ENCODE measurements at places on chromosomes 12 and 14. TPM values are rescaled to one million over a fixed set of nuclear protein-coding genes. Genes with fewer than 3 reads are reported as not detected.

DNA sequence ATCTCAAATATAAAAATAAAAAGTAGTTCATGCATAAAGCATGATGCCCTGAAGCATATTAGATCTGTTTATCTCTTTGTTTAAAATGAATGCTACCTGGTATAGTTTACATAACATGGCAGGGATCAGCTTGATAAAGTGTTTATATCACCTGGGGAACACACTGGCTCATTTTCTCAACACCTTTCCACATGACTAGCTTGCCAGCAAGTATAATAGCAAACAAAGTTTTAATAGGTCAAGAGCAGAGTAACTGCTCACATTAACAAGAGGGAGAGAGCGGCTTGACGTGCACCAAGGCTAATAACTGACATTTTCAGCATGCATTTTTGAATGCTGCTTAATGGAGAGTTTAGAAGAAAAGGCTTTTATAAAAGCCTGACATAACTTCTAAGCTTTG lies 246.4 kb downstream of the EGLN3 start:
- no peak for DNase-seq

DNA sequence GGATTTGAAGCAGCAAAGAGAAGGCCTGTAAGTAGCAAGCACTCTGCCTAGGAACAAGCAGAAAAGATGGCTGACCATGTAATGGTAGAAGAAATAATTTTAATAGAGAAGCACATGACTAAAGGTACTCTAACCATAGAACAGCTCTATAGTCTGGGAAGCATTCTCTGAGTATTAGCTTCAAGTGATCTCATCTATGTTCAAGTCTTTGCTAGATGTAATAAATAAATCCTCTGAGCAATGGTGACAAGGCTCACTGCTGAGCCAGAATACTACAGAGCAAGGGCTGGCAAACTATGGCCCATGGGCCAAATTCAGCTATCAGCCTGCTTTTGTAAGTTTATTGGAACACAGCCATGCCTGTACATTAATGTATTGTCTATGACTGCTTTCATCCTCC lies 84.8 kb downstream of the PEBP1 start:
- DNase-seq = no peak

GRCh38 chr14:83372271-83372670 lies 1838.6 kb upstream of the SEL1L start:
- DNase-seq = no peak

GRCh38 chr12:131965073-131965472 lies 15.3 kb downstream of the EP400 start:
- DNase-seq = no peak

GRCh38 chr14:76019676-76020075 lies 34.1 kb downstream of the IFT43 start:
- no peak for DNase-seq

- DNase-seq = no peak
These were observed 39.6 kb downstream of the BICD1 start for GRCh38 chr12:32146074-32146873.

- no peak for DNase-seq
These were observed 457.2 kb downstream of the AEBP2 start for GRCh38 chr12:19896534-19896933.

DNA sequence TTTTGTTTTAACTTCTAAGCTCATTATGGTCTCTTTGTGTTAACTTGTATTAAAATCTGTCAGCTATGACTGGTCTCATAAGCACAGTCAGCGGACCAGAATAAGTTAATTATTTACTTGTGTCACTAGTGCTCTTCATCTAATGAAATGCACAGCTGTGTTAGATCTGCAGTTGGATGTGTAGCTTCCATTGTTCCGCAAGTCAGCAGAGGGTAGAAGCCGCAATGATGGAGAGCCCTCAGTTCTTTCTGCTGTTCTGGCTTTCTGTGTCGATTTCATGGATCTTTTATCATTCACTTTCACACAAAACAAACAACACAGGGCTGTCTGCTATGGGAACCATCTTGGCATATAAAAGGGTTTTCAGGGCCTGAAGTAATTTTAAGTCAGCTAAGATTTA lies 89.3 kb upstream of the RFX4 start:
- DNase-seq = no peak

DNA sequence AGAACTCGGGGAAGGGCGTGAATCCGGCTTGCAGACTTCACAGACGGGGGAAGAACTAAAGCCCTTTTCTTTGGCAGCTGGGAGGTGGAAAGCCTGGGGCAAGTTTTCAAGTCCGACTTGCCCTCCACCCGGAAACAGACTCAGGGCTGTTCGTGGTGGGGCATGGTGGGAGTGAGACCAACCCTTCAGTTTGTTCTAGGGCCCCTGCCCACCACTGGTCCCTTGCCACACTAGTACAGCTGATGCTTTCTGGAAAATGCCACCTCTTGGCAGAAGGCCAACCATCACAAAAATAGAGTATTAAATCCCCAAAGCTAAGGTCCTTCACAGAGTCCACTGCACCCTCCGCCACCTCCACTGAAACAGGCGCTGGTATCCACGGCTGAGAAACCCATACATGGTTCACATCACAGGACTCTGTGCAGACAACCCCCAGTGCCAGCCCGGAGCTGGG lies 50.4 kb upstream of the DDX11 start:
- DNase-seq = no peak

DNA sequence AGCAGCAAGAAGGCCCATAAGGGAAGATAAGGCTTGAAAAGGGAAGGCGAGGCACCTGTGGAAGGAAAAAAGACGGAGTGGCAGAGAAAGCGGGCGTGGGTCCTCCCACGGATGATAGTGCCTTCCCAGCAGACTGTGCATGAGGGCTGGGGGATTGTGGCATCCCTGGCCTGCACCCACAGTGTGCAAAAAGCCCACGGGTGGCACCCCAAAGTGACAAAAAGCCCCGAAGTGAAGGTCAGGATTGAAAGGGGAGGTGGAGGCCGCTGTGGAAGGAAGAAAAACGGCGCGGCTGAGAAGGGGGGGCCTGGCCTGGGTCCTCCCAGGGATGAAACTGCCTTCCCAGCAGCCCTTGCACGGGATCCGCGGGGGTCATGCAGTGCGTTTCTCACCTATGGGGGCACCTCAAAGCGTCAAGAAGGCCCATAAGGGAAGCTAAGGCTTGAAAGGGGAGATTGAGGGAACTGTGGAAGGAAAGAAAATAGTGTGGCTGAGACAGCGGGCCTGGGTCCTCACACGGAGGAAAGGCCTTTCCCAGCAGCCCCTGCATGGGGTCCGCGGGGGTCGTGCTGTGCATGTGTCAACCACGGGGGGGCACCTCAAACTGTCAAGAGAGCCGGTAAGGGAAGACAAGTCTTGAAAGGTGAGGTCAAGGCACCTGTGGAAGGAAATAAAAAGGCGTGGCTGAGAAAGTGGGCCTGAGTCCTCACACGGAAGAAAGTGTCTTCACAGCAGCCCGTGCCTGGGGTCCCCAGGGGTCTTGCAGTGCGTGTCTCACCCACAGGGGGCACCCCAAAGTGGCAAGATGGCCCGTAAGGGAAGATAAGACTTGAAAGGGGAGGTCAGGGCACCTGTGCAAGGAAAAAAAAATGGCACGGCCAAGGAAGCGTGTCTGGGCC lies 274.1 kb downstream of the ALG10 start:
- DNase-seq = no peak

DNA sequence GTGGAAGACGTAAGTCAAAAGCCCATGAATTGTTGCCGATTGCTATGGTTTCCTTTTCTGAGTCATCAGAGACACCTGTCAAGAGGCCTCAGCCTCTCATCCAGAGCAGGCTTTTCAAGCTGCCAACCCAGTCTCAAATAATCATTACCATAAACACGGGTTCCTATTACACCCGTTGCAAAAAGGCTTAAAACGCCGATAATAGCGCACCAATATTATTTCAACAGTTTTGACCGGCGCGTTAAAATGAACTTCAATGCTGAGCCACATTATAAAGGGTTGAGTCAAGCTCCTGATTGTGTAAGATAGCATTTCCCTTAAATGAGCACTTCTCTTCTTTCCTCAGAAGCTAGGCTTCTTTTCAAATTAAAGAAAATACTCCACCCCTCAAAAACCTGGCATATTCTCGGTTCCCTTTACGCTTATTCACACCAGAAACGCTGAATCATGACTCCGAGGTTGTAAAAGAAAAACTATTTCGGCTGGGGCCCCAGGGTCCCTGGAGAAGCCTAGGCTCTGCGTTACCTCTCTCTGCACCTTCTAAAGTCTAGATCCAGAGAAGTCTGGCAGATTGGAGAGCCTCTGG lies 1.4 kb downstream of the TMTC1 start:
- peak; percentile 61 for DNase-seq

DNA sequence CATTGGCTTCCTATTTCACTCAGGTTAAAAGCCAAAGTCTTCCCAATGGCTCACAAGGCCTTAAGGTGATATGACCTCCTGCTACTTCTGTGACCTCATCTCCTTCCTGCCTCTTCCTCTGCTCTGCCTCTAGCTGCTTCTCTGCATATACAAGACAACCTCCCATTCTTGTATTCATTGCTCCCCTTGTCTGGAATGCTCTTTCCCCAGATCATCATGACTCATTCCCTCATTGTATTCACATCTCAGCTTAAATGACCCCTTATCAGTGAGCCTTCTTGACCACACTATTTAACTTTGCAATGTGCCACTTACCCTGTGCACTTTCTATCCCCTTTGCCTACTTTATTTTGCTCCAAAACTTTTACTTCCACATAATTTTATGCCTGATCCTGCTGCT lies 90.2 kb downstream of the PPP1R12A start:
- no peak for DNase-seq

DNA sequence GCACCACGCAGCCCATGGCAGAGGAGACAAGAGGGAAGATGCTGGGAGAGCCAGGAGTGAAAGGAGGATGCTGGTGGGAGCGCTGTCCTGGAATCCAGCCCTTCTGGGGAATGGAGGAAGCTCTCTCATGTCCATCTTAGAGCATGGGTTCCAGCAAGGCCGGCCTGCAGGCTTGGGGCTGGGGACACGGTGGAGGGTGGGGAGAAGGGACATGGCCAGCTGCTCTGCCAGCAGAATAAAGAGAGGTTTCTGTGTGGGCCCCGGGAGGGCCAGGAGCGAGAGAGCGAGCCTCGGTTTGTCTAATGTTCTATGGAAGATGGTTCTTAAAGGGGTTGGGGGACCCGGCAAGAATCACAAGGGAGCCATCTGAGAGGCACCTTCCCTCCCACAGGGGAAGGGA lies 60.2 kb downstream of the RIMBP2 start:
- DNase-seq = no peak

GRCh38 chr12:116631619-116632018 lies 72.4 kb downstream of the MAP1LC3B2 start:
- DNase-seq = no peak

DNA sequence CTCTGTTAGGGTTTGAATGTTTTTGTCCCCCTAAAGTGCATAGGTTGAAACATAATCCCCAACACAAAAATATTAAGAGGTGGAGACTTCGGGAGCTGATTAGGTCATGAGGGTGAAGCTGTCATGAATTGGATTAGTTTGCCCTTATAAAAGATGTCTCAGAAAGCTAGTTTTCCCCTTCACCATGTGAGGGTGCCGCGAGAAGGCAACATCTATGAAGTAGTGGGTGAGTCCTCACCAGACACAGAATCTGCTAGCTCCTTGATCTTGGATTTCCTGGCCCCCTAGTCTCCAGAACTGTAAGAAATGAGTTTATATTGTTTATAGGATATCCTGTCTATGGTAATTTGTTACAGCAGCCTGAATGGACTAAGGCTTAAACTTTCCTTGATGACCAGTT lies 301.5 kb upstream of the ATP2B1 start:
- no peak for DNase-seq

DNA sequence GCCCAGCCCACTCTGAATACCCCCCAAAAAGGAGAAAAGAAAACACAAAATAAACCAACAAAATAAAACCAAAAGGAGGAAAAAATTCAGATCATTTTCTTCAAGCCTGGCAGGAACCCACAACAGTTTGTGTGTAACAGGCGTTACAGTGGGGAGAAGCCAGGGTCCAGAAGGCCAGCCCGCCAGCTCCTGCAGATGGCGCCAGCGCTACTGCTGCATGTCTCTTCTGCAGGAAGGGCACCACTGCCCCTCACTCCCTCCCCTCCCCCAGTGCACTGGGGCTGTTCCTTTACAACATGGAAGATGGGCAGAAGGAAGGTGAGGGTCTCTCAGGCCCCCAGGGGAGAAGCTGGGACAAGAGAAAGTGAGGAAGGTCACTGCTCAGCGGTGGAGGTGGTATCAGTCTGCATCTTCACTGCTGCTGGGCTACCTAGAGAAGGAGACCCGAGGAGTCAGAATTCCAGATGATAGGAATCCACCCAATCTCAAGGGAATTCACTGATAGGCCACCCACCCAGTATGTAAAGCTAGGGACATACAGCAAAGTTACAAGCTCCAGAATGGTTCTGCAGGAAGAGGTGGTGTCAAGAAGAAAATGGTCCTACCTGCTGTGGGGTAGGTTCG lies 2.3 kb upstream of the NOP2 start:
- no peak for DNase-seq

DNA sequence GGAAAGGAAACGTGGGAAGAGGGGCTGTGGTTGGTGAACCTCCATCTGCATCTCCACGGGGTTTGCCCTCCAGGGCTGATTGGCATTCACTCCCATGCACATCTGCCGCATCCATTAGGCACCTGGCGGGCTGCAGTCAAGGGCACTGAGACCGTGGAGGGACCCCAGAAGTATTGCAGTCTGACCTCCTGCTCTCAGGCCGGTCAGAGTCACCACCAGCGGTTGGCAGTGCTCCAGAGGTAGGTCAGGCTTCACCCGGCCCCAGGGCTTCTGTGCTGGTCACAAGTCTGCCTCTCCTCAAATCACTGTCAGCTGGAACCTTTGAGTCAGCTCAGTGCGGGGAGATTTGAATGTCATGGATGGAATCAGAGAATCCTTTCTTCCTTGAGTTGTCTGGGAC lies 132.3 kb downstream of the PAPOLA start:
- DNase-seq = peak; percentile 47

- no peak for DNase-seq
These were observed 36.5 kb downstream of the DYNC1H1 start for GRCh38 chr14:102000902-102001301.

DNA sequence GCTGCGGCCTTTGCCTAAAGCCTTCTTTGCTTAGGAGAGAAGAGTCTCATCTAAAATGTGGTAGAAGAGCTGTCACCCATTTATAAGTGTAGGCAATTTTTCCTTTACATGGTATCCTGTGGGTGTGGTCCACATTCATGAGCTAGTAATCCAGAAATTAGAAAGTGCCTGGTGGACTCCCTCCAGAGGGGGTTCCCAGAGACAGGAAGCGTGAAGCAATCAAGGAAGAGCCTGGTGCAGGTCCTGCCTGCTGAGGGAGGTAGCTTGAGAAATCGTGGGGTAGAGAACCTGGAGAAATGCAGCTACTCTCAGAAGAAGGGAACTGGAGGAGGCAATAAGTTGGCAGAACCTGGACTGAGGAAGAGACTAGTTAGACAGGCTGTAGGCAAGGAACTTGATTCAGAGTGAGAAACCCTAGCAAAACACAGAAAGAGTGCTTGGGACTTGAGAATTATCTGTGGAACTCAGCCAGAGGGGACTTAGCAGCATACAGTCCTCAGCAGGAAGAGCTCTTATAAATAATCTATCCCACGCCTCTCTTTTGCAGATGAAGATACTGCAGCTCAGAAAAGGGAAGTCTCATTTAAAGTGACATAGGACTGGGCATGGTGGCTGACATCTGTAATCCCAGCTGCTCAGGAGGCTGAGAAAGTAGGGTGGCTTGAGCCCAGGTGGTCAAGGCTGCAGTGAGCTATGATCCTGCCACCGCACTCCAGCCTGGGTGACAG lies 182.4 kb upstream of the CCND2 start:
- no peak for DNase-seq

ANG gene
- 14.5 TPM for total RNA-seq

REC8 gene
- 3.8 TPM for total RNA-seq

PLA2G1B gene
- total RNA-seq = not detected

CCDC197 gene
- not detected for total RNA-seq

KLHL33 gene
- total RNA-seq = 0.35 TPM

DNAJC22 gene
- 1.2 TPM for total RNA-seq

CIROP gene
- total RNA-seq = not detected

Data from right atrium auricular region (tissue), 2 donors.